RCC 7860 (cell line): ENCODE measurements at places on chromosomes 7 and 10.
A peak's percentile ranks its signal among the peaks of the same experiment; 100 is the strongest.

GRCh38 chr10:31187607-31188210 lies 131.3 kb upstream of the ZEB1 start:
- no peak for DNase-seq

DNA sequence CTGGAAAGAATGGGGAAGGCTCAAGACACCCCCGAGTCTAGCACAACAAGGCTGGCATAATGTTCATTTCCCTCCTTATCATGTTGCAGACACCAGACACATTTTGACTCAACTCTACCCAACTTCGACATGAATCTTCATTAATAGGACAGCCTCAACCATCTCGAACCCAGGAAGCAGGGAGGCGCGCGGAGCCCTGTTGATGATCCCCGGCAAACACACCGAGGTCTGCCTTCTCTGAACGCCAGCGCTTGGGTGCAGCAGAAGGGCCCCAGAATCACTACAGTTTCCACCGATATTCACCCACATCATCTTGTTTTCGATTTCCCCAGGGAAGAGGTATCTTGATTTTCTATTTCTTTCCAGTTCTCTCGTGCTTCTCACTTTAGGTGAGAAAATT lies 563.6 kb downstream of the TCERG1L start:
- DNase-seq: no peak

- no peak for DNase-seq
Observed at GRCh38 chr10:92382631-92383030, 91.7 kb downstream of the MARCHF5 start.

GRCh38 chr10:95537542-95537927 lies 23.6 kb downstream of the SORBS1 start:
- peak; percentile 40 for DNase-seq

- no peak for DNase-seq
Observed at GRCh38 chr10:46323176-46323575, 36.4 kb downstream of the ANTXRL start.

- DNase-seq: peak; percentile 47
Observed at GRCh38 chr7:111763221-111763801, 201.0 kb upstream of the IMMP2L start.

DNA sequence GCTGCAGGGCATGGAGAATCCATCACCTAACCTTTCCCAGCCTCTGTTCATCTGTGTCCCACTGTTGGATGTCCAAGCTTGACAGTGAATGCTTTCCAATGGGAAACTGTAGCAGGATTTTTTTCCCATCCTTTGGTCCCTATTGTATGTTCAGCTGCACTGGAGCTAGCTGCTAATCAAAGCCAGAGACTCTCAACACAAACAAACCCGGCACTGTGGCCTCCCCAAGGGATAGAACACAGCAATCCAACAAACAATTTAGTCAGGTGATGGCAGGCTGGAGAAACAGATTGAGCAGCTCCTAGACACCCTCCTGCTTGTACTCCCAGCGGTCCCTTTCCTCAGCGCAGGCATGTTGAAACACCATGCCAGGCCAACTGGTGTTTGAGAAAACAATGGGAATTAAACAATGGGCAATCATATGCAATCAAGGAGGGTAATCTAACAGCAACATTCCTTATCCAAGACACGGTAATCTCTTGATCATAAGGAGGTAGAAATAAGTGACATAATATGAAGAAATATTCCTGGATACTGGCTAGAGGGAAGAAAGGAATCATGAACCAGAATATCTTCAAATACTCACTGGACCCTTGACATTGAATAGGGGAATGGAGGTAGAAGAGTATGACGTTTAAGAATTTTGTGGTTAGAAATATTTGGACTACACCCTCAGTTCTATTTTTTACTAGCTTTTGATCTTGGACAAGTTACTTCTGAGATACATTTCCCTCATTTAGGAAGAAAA lies 15.0 kb downstream of the PTN start:
- DNase-seq: no peak

DNA sequence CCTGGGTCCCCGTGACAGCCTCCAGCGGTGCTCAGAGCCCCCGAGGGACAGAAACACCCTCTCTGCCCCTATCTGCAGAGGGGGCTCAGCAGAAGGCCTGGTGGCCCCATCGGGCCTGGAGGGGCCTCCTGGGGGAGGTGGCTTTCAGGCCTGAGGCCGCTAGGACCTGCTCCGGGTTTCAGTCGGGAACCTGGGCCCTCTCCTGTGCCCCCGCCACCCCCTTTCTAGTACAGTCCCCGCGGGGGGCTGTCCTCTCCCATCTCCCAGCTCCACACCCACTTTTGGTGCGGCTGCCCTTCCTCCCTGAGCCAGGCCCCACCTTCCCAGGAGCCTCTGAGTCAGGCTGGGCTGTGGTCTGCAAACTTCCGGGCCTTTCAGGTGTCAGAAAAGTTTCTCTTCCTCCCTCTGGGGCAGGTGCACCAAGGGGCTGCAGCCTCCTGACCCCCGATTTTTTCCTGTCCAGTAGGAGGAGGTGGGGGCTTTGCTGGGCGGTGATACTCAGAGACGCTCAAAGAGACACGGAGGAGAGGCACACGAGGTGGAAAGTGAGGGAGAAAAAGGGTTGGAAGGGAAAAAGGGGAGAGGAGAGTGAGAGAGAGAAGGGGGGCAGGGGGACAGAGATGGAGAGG lies 692 bp downstream of the CARD11 start:
- DNase-seq: no peak

GRCh38 chr7:14738086-14738485 lies 164.5 kb downstream of the DGKB start:
- no peak for DNase-seq

- peak; percentile 93 for DNase-seq
Observed at GRCh38 chr10:58023341-58024073, 244.2 kb downstream of the IPMK start.

GRCh38 chr7:115086146-115086841 lies 164.4 kb downstream of the MDFIC start:
- no peak for DNase-seq

- peak; percentile 24 for DNase-seq
Observed at GRCh38 chr7:23012908-23013714, 819 bp downstream of the HYCC1 start.

- no peak for DNase-seq
Observed at GRCh38 chr10:27525819-27526218, 21.7 kb downstream of the RAB18 start.

DNA sequence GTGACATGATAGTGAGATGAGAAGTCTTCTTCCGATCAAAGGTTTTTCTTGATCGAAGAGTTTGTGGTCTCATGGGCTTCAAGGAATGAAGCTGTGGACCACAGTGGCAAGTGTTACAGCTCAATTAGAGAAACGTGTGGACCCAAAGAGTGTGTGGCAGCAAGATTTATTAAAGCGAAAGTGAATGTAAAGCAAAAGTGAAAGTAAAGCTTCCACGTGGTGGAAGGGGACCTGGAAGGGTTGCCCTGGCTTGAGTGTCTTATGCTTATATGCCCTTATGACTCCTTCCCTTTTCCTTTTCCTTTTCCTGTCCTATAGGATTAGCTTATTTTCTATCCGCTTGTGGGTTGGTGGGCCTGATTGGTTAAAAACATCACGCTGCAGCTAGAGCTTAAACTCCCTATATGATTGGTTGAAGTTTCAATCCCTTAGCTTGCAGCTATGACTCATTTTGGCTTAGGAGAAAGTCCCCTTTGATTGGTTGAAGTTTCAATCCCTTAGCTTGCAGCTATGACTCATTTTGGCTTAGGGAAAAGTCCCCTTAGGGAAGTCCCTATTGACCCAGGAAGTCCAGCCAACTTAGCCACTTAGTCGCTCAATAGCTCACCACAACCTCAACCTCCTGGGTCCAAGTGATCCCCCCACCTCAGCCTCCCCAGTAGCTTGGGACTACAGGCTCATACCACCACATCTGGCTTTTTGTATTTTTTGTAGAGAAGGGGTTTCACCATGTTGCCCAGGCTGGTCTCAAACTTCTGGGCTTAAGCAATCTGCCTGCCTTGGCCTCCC lies 34.7 kb downstream of the MRPS24 start:
- peak; percentile 76 for DNase-seq

- DNase-seq: no peak
Observed at GRCh38 chr10:3528823-3529403, 256.1 kb downstream of the KLF6 start.

- DNase-seq: no peak
Observed at GRCh38 chr10:30011396-30011795, 48.0 kb downstream of the JCAD start.

DNA sequence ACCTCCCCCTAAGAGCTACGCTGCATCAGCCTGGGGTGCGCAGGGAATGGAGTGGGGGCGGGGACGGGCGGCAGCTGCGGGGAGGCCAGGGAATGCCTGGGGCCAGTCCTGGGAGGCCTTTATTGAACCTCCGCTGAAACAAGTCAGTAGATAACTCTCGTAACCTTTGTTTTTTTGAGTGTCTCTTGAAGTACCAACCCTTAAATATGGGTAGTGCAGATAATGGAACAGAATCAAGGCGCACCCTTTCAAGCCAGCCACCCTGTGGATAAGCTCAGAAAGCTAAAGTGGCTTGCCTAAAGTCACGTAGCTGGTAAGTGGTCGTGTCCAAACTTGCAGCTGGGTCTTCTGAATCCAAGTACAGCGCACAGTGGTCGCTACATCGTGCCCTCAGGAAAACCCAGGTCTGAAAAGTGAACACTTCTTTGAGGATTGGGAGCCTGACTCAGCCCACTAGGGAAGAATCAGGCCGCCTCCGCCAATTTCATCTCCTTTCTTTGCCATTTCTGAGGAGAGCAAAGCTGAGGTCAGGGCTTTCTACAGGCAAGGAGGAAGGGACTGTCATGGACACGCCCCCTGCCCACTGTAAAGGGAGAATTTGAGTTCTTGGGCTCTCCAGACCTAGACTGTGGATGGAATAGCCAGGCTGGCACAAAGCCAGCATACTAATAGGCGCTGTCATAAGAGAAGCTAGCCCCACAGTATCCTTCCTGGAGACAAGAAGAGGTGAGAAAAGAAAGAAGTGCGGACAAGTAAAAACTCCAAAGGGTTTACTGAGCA lies 3.2 kb upstream of the EGR2 start:
- no peak for DNase-seq

GRCh38 chr10:52400562-52400961 lies 86.5 kb downstream of the DKK1 start:
- DNase-seq: no peak

- peak; percentile 80 for DNase-seq
Observed at GRCh38 chr10:24440817-24441797, 232.2 kb downstream of the KIAA1217 start.

GRCh38 chr10:105577865-105578607 lies 936.9 kb downstream of the SORCS3 start:
- DNase-seq: no peak

DNA sequence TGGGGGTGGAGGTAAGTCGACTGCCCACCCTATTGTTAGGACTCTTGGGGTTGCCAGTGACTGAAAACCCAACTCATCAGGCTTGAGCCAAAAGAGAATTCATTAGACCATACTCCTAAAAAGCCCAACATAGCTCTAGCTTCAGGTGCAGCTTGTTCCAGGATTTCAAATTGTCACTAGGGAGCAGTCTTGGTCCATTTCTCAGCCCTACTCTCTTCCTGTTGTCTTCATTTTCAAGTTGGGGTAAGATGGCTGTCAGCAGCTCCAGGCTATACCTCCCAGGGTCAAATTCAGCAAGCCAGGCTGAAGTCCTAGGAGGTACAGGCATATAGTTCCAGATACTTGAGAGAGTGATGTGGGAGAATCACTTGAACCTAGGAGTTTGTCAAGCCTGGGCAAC lies 14.9 kb upstream of the COL13A1 start:
- peak; percentile 31 for DNase-seq

GRCh38 chr10:26682931-26683330 lies 14.6 kb upstream of the PDSS1 start:
- no peak for DNase-seq

DNA sequence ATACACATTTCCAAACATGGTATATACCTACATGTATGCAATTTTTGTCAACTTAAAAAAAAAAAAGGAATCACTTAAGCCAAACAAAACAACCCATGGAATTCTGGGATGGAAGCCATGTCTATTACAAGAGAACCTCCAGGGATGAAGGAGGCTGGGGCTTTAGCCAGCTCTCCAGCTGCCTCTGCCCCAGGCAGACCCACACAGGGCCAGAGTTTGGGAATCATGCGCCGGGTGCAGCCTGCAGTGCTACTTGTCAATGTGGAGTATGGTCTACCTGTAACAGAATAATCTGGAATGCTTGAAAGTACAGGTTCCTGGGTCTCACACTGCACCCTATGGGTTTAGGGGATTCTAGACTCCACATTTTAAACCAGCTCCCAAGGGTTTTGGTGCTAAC lies 10.8 kb downstream of the ATP6V0E2 start:
- DNase-seq: no peak

DNA sequence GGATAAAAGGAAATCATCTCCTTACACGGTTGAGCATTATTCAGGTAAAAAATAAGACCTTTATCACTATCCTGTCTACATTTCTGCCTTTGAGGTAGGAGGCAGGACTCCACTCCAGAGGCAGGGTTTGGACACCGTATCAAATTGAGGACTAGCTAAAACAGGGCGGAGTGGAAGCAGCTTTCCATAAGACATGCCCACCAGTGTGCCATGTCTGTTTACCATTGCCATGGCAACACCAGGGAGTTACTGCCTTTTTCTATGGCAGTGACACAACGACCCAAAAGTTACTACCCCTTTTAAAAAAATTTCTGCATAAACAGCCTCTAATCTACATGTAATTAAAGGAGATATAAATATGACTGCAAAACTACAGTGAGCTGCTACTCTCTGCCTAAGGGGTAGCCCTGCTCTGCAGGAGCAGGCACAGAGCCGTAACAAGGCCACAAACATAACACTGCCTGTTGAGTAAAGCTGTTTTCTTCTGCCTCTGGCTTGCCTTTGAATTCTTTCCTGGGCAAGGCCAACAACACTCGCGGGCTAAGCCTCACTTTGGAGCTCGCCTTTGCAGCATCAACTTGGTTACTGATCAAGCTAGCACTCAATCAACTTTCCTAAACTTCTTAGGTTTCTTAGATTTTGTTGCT lies 26.5 kb downstream of the DGKB start:
- no peak for DNase-seq

GRCh38 chr7:122901250-122901649 lies 15.0 kb upstream of the CADPS2 start:
- no peak for DNase-seq

DNA sequence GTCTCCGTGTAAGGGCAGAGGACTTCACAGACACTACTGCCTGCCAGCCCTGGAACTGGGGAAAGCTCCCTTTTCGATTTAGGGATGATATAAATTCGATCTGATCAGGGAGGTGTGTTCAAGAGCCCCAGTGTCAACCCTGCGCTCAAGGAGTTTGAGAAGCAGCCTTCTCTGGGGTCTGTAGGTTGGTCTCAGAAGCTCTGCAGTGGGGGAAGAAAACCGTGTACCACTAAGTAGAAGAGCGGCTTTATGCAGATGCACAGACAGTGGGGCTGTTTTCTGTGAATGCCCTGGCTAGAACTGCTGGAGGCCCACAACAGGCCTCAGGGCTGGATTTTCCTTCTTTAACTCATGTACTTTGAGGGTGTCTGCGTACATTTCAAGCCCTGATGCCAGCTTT lies 6.3 kb upstream of the TBX20 start:
- no peak for DNase-seq

DNA sequence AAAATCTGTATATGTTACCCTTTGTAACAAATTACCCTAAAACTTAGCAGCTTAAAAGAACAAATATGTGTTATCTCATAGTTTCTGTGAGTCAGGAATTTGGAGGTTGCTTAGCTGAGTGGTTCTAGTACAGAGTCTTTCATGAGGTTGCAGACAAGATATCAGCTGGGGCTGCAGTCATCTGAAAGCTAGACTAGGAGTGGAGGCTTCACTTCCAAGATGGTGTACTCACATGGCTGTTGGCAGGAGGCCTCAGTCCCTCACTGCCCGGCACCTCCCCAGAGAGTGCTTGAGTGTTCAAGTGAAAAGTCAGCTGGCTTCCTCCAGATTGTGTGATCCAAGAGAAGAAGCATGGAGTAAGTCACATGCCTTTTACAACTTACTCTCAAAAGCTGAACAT lies 16.9 kb upstream of the GGCT start:
- DNase-seq: no peak

- no peak for DNase-seq
Observed at GRCh38 chr10:72276421-72277339, 3.0 kb downstream of the DDIT4 start.
